HuH-7.5 (cell line): ENCODE measurements at places on chromosomes 3 and 15.

GRCh38 chr15:60887139-60887538 lies 342.0 kb downstream of the RORA start:
- DNase-seq, result no peak

DNA sequence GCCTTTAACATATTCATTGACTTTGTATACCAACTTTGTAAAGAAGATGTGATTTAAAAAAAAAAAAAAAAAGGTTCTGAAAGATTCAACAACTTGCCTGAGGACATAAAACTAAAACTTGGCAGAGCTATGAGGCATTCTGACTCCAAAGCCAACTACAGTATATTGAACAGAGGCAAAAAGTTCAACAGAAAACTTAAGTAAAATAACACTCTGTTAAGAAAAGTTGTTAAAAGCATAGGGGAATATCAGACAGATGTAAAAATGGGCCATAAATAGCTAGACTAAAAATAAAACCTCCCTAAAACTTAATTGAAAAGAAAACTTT lies 23.4 kb downstream of the GOLIM4 start:
- DNase-seq, result no peak

DNA sequence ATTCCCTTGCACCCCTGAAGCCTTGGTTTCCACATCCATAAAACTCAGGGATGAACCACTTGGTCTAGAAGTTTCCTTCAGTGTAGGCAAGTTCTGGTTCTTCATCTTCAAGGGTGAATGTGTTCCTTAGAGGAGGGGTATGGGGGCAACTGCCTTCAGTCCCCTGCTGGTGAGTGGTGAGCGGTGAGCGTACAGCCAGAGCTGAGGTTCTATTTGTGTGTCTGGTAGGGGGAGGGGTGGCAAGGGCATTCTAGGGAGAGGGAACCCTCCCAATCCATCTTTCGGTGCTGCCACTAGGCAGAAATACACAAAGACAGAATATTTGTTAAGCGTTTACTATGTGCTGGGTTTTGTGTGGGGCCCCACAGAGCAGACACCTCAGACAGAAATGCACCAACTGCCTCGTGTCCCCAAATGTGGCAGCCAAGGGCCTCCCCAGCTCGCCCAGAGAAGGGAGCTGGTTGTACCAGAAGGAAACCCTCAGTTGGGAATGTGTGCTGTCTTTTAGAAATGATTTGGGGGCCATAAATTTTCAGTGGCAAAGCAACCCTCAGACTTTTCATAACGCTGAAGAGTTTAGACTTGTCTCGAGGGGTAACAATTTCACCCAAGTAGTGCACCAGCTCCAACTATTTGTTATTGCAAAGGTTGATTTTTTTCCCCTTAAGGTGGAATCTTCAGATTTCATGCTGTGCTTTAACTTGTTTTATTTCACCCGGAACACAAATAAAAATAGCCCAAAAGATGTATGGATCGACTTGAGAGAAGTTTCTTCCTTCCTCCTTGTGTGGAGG lies 137.6 kb downstream of the FBLN2 start:
- no peak for DNase-seq

DNA sequence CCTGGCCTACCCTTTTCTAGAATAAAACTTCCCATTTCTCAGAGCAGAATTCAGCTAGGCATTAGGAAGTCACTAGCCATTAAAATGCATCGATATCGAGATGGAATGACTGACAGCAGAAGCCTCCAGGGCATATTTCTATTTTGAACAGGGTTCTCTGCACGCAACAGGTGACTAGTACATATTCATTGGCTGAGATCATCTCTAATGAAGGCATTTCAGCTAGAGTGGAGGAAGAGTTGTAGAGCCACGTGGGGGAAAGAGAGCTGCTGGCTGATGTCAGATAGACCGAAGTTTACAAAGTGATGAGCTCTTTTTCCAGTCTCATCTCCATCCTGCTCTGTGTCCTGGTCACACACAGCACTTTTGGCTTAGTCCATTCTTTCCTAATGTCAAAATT lies 7.5 kb downstream of the TMEM40 start:
- no peak for DNase-seq

DNA sequence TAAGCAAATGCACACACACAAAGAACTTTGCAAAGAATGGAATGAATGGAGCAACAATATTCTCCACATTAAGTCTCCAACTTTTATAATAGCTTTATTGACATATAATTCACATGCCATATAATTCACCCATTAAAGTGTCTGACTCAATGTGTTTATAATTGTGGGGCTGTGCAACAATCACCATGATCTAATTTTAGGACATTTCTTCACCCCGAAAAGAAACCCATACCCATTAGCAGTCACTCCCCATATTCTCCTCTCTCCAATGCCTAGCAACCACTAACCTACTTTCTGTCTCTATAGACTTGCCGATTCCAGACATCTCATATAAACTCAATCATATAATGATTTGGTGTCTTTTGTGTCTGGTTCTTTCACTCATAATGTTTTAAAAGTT lies 22.6 kb downstream of the VGLL4 start:
- DNase-seq, result no peak

DNA sequence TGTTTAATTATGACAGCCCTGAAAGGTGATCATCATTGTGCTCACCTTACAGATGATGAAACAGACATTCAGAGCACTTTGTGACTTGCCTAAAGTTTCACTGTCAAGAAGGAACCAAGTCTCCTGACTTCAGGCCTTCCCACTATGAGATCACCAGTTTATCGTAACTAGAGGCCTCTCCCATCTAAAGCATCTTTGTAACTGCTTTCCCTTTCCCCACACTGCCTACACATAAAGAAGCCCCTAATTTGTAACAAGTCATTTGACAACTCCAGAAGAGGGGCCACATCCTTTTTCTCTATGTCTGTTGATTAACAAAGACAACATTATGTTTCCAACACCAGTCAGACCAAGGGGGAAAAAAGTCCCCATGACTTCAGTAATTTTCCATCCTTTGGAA lies 1.1 kb downstream of the KLHL6 start:
- no peak for DNase-seq

DNA sequence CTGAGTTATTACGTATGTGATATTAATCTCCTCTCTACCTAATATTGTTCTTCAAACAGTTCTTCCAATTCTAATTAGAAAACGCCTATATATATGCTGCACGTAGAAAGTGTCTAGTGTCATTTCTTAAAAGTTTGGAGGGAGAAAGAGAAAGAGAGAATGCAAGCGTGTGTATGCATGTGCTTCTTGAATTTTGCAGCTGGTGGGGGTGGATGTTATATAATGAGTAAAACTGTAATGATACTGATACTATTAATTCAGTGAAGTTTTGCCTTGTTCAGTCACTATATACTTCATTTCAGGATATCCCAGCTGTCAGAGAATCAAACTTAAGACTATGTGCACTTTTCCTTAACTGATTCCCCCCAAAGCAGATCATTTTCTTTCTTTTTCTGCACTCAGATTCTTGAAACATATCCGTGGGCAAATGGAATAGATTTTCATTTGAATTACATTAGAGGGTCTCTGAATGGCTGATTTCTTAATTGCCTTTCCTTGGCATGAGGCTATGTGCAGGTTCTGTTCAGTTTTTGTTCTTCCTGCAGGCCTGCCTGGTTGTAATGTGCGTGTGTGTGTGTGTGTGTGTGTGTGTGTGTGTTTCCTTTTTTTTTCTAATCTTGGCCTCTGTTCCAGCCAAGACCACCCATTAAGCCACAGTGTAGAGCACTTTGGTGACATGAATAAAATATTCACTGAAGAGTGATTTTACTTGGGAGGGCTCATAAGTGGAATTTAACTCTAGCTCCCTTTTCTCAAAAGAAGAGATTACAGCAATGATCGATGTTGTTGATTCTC lies 617.5 kb downstream of the RBMS3 start:
- no peak for DNase-seq

GRCh38 chr15:92033314-92033713 lies 179.8 kb downstream of the SLCO3A1 start:
- DNase-seq, result no peak

GRCh38 chr3:48851407-48851806 lies 3.7 kb upstream of the PRKAR2A start:
- no peak for DNase-seq

DNA sequence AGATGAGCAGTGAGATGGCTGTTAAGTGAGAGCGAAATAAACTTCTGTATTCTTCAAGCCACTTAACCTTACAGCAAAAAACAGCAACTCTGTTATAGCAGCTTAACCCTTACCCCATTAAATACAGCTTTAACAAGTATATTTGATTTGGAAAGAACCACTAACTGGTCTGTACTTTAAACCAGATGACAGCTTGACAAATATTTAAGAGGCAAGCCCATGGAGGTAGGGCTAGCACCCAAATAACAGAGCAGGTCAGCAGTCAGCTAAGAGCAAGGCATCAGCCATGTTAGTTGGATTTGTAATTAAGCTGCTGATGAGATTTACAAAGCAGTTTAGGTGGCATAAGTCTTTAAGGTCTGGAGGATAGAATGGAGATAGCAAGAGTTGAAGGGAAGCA lies 3.5 kb downstream of the LZTFL1 start:
- DNase-seq, result no peak

- no peak for DNase-seq
Observed at GRCh38 chr3:190036631-190037030, 84.1 kb downstream of the P3H2 start.

GRCh38 chr3:126078866-126079265 lies 5.1 kb downstream of the SLC41A3 start:
- DNase-seq, result no peak

- no peak for DNase-seq
Observed at GRCh38 chr3:42192334-42193200, 73.4 kb downstream of the CCK start.

DNA sequence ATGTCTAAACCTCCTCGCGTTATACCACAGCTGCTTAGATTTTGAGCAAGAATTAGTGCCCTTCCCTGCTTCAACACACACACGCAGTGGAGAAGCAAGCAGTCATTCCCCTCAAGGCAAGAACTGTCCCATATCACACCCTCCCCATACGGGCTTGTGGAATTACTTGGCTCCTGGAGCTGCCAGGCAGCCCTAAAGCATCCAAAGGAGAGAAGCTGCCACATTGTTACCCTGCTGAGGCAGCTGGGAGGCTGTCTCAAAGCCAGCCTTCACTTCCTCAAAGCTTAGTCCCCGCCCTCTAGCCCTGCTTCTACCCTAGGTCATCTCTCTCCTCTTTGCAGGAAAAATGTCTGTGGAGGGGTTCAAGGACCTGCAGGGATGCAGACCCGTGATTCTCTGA lies 153.4 kb downstream of the RORA start:
- no peak for DNase-seq

DNA sequence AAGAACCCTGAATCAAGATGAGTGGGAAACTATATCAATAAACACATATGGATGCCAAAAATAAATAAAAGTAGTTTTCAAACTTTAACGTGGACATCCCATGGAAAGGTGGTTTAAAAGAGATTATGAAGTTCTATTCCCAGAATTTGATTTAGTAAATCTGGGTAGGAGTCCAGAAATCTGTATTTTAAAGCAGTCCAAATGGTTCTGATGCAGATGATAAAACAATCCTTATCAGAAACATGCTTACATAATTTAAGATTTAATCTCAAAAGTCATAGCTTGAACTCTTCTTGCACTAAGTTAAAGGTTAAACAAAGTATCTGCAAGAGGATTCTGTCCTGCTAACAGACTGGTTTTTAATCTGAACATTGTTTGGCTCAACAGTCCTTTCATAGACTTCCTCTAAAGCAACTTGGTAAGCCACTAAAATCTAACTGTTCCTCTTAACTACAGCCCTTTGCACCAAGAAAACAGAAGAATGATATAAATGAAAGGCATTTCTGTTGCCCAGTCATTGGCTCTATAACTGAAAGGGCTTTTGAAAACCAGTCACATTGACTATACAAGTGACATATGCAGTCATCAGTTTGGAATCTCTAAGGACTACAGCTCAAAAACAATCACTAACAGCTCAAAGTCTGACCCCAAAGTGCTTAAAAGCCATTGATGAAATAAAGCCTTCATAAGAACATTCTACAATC lies 23.4 kb upstream of the MAP4 start:
- DNase-seq, result no peak

GRCh38 chr3:87287011-87287410 lies 10.6 kb upstream of the POU1F1 start:
- no peak for DNase-seq

DNA sequence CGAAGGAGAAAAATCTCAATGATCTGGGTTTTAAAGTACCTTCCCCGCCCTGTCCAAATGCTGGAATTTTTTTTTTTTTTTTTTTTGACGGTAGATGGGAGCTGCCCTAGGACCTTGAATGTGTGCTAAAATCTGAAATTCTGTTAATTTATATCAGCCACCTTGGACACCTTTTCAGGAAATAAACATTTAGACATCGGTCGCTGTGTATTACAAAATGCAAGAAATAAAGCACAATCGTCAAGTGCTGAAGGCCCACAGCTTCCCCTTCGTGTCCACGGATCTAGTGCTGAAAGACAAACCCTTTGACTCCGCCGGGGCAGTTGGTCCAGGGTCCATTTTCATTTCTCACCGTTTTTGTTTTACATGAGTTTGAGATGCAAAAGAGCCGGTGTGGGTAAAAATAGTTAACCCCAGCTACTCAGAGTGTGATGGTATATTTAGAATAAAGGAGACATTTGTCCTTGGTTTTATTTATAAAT lies 90.2 kb upstream of the CHD2 start:
- peak; percentile 57 for DNase-seq

DNA sequence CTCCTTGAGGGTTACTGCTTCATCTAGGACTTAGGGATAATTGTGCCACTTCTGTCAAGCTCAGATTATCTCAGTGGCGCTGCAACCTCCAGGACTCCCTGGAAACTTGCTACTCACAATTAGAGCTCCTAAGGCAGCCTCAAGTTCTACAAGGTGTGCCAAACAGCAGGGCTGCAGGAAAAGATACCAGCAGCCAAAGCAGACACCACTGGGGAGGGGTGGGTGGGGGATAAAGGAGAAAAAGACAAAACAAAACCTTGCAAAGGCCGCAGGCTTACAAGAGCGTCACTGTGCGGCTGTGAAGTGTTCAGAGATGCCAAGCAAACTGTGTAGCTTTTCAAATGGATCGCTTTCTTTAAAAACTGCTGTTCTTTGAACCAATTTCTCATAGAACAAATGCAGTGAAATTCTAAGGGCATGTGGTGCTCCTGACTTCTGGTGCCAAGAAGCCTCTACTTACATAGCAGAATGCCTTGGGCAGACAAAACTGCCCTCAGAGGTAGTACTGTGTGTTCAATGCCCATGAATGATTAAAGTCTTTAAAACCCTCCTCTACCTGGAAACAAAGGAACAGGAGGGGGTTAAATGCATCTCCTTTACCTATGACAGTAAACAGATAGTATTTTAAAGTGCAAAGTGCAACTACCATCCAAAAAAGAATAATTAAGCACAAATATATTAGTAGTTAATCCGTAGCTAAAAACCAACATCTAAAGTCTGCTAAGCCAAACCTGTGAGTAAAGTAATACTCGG lies 353.4 kb downstream of the FOXP1 start:
- no peak for DNase-seq
